Epithelial cell of proximal tubule (primary cell): ENCODE measurements at places on chromosomes 2 and 18.

- DNase-seq = no peak
Observed at GRCh38 chr2:146135245-146135644, 1615.3 kb upstream of the ZEB2 start.

GRCh38 chr2:21443494-21444105, 319.8 kb downstream of the TDRD15 start:
- DNase-seq = no peak

DNA sequence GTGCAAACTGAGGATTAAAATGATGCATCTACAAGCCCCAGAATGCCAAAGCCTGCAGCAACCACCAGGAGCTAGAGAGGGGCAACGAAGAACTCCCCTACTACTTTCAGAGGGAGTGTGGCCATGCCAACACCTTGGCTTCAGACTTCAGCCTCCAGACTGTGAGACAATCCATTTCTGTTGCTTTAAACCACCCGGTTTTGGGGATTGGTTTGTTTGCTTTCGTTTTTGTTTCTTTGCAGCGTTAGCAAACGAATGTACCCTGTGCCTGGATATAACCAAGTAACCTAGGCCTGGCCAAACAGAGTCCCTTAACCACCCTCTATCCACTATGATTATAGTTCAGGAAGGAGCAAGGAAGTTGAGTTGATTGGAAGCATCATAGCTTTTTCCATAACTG, 171.2 kb upstream of the NCK2 start:
- no peak for DNase-seq

GRCh38 chr2:226283796-226284195, 515.8 kb downstream of the IRS1 start:
- DNase-seq = no peak

GRCh38 chr2:1414121-1414520, 858 bp downstream of the TPO start:
- no peak for DNase-seq

- no peak for DNase-seq
Observed at GRCh38 chr2:23453432-23453831, 68.5 kb downstream of the KLHL29 start.

DNA sequence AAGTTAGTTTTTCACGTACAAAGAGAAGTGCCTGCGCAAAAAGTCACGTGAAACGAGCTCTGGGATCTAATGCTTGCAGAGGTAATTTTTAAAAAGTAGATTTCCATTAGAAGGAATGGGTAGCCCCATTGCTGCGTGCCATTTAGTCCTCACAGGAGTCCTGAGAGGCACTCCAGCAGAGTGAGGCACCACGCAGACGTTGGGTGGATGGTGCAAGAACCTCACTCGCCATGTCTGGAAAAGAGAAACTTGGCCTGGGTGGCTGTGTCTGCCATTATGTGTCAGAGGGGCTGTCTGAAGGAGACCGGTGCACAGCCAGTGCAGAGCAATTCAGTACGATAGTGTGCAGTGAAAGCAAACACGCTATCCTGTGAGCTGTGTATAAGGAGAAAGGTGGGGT, 1.8 kb upstream of the HDAC4 start:
- DNase-seq = no peak

- DNase-seq = no peak
Observed at GRCh38 chr2:29921560-29921915, at the start of gene ALK. ALK (minus strand) TSS chr2:29921586; CDS start chr2:29920659, 927 bp downstream.

DNA sequence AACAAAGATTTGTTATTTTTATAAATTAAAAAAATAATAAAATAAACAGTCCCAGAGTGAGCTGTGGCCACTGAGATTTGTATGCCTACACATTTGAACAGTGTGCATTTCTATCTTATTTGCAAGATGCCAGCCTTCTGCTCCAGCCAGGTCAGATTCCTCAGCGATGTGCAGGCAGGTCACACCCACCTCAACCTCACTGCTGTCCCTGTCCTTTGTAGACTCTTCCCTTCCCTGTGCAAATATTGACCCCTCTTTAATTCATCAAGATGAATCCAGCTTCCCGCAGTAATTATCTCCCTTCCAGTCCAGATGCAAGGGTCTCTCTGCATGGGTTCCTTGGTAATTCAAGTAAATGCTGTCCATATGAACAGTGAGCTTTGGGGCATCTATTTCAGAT, 256.2 kb downstream of the PIEZO2 start:
- DNase-seq = no peak

DNA sequence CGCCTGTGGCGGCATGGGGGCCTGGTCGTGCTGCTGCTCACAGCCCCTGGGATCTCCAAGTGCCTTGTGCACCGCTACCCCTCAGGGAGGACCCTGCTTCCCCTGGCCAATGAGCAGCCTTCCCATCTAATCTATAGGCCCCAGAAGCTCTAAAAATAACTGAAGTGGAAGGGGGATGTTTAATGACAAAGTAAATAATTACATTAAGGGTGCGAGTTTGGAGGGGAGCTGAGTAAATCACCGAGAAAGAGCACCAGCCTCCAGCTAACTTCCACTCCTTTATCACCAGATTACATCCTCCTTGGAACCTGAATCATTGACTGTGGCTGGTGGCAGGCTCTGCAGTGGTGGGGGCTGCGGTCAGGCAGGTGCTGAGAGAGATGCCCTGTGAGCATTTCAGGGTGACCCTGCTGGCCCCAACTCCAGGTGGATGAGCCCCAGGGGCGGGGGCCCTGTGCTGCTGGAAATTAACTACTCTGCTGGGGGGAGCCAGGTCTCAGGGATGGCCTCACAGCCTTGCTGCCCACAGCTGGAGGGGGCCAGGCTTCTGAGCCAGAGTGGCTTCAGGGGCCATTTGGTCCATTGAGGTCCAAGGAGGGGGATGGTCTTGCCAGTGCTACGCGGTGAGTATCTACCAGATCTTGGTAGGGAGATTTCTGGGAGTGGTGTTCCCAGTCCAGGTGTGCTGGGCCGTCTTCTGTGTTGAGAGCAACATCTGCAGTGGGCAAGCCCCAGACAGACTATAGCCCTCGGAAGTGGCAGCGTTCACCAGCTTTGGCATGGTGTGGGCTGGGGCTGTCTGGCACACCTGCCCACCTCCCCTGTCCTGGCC, 74.2 kb downstream of the GLI2 start:
- DNase-seq = no peak

- no peak for DNase-seq
Observed at GRCh38 chr2:3277050-3277747, 100.4 kb downstream of the EIPR1 start.

GRCh38 chr2:127957240-127957639, 70.6 kb downstream of the SAP130 start:
- DNase-seq = no peak

DNA sequence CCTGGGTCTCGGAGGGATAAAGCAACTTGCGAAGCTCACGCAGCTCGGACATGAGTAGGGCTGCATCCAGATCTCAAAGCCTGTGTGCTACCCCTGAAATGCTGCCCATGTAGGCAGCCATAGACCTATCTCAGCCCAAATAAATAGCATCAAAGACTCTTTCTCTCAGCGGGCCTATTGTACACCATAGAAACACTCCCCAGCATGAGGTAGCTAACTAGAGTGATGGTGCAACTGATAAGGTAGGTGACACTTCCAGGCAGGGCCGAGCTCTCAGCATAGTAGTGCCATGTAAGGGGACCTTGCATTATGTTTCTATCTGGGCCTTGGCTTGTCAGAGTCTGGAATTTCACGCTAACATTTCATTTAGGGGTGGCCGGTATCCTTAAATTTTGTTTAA, 52.4 kb downstream of the RABL2A start:
- no peak for DNase-seq

DNA sequence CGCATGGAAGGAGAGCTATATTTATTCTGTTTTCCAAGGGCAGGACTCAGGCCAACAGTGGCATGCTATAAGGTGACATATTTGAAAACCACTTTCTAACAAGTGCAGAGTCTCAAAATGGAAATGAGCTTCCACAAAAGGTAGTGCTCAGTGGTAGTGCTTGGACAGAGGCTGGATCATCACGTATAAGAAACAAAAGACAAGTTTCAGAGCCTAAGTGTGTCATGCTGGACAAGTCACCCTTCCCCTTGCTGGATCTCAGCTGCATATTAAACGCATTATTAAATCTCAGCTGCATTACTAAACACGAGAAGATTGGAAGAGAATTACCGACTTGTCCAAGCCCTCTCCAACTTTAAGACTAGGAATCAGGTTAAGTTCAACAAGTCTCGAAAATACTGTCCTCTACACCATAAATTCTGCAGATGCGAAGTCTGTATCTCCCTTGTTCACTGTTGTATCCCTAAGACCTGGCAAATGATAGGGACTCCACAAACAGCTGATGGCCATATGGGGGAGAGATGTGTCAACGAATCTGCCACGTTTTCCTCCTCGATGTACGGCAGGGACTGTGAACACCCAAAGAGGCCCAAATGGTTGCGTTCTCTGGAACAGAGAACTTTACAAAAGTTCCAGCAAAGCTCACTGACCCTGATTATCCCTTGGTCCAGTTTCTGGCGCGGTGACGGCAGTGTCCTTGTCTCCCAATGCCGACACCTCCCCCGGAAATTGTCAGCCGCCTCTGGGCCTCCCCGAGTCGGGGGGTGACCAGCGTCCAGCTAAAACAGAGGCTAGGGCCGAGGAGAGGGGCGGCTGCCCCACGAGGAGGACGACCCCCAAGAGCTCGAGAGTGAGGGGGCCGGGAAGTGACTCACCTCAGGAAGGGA, 611 bp downstream of the NOL10 start:
- DNase-seq = no peak

DNA sequence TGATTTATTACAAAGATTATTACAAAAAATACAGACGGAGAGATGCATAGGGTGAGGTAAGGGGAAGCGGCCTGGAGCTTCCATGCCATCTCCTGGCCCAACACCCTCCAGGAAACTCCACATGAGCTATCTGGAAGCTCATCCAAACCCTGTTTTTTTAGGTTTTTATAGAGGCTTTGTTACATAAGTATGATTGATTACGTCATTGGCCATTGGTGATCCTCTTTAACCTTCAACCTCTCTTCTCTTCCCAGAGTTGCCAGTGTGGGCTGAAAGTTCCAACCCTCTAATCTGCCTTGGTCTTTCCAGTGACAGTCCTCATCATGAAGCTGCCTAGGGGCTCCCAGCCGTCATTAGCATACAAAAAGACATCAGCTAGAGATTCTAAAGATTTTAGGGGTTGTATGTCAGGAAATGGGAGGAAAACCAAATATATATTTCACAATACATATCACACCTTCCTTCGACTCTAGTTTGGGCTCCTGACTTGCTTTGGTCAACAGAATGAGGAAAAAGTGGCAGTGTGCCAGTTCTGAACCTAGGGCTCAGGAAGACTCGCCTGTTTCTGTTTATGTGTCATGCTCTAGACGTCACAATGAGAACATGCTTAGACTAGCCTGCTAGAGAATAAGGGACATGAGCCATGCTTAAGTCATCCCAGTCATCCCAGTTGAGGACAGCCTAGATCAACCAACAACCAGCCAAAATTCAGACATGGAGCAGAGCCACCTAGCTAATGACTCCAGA, 54.1 kb downstream of the ETAA1 start:
- peak; percentile 56 for DNase-seq

DNA sequence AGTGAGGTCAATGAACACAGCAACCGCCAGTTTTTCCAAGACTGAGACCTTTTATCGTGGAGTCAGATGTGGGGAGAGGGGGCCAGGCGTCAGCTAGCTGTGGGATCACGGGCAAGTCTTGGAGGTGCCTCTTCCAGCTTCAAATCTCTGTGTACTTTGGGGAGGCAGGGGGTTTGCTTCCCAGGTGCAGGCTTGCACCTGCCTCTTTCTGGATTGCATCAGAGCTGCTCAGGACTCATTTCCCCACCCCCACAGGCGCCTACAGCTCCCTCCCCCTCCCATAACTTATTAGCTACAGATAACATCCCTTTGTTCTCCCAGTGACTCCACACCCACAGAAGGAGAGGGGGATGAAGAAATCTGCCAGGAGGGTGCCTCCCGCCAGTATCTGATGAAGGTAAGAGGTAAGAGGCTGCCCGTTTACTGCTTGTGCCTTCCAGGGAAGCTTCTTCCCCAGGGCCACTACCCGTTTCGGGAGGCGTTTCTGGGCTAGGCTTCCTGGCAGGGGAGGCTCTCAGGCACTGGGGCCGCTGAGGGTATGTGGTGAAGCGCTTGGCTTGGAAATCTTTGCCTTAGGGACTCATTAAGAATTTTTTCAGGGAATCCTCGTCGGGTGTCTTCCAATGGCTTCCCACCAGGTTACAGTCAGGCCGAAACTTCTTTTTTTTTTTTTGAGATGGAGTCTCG, 18.8 kb upstream of the MRPL33 start:
- no peak for DNase-seq

GRCh38 chr2:168560817-168561499, 104.9 kb downstream of the CERS6 start:
- DNase-seq = no peak

GRCh38 chr2:41989501-41990180, 58.2 kb upstream of the PKDCC start:
- no peak for DNase-seq
